Kasumi-1 (cell line): ENCODE measurements at places on chromosomes 5 and 9.
A peak's percentile ranks its signal among the peaks of the same experiment; 100 is the strongest.

GRCh38 chr5:93053825-93054224 lies 527.2 kb downstream of the NR2F1-AS1 start:
- no peak for DNase-seq

- no peak for DNase-seq
Observed at GRCh38 chr9:7146582-7146981, 388.8 kb downstream of the KDM4C start.

DNA sequence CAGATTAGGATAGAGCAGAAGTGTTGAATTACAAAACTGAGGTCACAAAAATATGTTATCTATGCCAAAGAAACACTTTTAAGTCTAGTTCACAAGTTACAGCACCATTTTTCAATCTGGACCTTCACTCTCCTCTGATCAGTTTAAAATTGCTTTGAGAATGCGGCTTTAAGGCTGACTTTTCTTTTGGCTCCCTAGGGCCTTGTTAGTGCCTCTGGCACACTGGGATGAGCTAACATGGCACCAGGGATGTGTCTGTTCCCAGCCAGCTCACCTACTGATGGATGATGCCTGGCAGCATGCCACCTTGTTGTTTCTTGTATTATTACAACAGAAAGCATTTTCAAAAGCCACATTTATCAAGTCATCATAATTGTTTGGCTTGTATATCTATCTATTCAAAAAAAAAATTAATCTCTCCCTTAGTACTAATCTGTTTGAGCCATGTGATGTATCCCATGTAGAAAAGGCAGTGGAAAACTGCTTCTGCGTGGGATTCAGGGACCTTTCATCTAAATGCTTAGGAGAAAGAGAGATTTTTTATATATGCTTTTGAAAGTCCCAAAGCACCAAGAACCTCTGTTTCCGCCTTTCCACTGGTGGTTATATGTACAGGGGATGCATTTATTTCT lies 46.6 kb downstream of the ADAMTSL1 start:
- no peak for DNase-seq

GRCh38 chr5:60522292-60522905 lies 177.6 kb downstream of the DEPDC1B start:
- peak; percentile 2 for DNase-seq

DNA sequence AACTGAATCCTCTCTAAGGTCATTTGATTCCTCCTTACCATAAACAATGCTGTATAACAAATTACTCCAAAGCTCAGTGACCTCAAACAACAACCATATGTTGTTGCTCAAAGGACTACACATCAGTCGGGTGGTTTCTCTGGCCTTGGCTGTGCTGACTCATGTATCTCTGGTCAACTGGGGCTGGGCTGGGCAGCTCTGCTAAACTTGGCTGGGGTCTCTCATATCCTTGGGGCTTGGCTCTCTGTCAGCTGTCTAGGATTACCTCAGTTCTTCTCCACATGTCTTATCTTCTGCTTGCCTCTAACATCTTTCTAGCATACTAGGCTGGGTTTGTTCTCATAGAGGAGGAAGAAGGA lies 86.4 kb downstream of the GALNT10 start:
- DNase-seq = no peak

DNA sequence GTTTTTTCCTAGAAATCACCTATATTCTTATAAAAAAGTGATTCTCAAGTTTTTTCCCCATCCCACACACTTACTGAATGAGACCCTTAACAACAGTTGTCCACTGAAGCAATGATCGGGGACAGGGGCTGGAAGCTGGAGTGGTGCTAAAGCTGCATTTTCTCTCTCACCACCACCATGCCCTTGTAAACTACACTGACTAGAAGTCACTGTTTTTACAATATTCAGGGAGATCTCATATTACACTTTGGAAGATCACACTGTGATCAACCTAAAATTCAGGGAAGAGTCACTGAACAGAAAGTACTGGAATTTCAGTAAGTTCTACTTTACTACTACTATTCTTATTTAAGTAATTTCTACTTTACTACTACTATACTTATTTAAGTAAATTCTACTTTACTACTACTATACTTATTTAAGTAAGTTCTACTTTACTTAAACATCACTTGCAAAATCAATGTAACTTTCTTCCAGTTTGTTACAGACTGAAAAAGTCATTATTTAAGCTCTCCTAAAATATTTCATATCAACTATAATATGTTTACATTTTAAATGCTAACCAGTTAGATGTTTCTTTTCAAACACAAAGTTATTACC lies 164.3 kb downstream of the AGTPBP1 start:
- no peak for DNase-seq
